NB4 (cell line): ENCODE measurements at places on chromosomes 3 and 15.

GRCh38 chr15:78182336-78182700, 33.2 kb downstream of the IDH3A start:
- no peak for DNase-seq

GRCh38 chr3:178203165-178203564, 333.1 kb upstream of the KCNMB2 start:
- peak; percentile 8 for DNase-seq

DNA sequence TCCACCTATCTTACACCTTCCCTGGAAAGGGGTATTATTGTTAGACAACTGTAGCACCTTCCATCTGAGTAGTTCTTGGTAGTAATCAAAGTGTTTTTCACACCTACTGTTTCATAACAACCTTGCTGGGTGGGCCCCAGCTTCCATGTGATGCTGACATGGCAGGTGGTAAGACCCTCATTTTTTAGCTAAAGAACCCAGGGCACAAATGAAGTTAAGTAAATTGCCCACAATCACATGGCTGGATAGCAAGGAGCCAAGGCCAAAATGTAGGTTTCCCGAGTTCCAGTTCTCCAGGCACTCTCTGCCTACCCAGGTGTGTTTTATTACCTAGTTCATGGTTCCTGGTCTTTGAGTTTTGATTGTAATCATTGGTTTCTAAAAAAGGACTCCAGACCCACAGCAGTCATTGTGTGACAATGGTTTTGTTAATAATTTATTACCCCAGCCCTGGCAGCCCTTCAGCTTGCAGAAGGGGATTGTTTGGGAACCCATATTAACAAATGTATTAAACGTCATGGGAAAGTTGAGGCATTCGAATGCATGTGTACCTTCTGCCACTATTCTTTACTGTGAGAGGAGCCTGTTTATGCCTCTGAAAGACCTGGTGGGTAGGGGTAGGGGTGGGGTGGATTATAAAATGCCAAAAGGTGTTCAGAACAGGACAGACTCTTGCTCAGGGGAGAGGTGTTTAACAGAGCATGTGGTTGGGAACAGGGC, 222.2 kb upstream of the BHLHE40 start:
- no peak for DNase-seq

DNA sequence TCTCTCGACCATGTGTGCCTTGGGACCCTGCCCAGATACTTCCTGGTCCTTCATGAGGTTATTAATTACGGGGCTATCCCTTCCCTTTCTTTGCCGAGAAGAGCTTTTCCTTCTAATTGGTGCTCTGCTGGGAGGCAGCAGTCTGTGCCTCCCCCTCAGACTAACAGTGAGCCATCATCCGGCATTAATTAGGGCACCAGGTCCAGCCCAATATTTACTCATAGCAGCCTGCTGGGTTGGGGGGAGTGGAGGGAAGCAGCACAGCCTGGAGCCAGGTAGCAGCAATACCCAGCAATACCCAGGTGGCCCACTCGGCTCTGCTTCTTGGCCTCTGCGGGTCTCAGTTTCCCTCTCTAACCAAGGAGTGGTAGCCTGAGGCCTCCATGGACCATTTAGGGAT, 20.1 kb downstream of the CACNA2D2 start:
- no peak for DNase-seq

DNA sequence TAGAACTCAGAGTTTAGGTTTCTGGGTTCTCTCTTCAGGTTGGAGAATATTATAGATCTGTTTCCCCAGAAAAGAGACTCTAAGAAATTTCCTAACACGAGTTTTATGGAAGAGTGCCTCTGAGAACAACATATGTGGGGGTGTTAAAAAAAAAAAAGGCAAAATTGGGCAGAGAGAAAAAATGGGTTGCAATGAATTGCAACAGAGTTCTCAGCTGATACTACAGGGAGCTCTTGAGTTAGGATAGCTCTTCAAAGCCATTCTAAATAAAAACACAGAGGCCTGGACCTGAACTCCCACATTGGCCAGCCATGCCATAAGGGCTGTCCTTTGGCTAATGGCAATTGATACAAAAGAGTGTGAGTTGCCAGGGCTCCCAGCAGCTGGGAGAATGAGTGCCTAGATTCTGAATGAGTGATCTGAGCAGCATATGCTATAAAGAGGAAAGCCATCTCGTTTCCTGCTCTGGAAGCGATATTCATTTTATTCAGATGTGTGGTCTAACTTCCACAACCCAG, 20.1 kb upstream of the UBE2E2 start:
- DNase-seq: no peak

DNA sequence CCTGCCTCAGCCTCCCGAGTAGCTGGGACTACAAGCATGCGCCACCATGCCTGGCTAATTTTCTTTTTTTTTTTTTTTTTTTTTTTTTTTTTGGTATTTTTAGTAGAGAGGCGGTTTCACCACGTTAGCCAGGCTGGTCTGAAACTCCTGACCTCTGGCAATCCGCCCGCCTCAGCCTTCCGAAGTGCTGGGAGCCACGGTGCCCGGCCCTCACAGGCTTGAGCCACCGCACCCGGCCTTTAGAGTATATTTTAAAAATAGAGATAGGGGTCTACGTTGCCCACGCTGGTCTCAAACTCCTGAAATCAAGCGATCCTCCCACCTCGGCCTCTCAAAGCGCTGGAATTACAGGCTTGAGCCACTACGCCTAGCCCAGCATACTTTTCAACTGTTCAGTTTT, 93.4 kb upstream of the CHD2 start:
- DNase-seq: no peak

- no peak for DNase-seq
These were observed 918.8 kb upstream of the CFAP20DC start for GRCh38 chr3:59968513-59969045.

GRCh38 chr3:153680526-153680925, 440.7 kb upstream of the ARHGEF26 start:
- DNase-seq: no peak

- DNase-seq: peak; percentile 69
These were observed 100.2 kb upstream of the BOC start for GRCh38 chr3:113111011-113111707.

- DNase-seq: no peak
These were observed 37.1 kb downstream of the RPL39L start for GRCh38 chr3:187102073-187102634.
